H1 (cell line): ENCODE measurements at places on chromosomes 2 and 18. TPM values are rescaled to one million over a fixed set of nuclear protein-coding genes. Genes with fewer than 3 reads are reported as not detected.

DNA sequence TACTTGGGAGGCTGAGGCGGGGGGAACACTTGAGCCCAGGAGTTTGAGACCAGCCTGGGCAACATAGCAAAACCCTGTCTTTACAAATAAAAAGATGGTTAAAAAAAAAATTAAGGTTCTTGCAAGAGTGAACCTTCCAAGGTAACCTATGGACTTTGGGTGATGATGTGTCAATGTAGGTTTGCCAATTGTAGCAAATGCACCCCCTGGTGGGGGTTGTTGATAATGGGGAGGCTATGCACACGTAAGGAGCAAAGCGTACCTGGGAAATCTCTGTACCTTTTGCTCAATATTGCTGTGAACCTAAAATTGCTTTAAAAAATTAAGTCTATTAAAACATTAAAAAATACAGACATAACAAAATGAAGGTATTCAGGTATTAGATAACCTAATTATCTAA lies 70.4 kb downstream of the CWC22 start:
- peak; percentile 77 for DNase-seq

- DNase-seq, result no peak
Measured at GRCh38 chr2:120904830-120905234, 169.2 kb downstream of the GLI2 start.

- no peak for DNase-seq
Measured at GRCh38 chr2:129006135-129006886, 687.6 kb upstream of the HS6ST1 start.

- no peak for DNase-seq
Measured at GRCh38 chr2:31234683-31235503, 941 bp downstream of the EHD3 start.

GRCh38 chr2:121090088-121090715 lies 194.8 kb downstream of the TFCP2L1 start:
- DNase-seq, result no peak

- no peak for DNase-seq
Measured at GRCh38 chr2:211259831-211260476, 703.6 kb downstream of the CPS1 start.

DNA sequence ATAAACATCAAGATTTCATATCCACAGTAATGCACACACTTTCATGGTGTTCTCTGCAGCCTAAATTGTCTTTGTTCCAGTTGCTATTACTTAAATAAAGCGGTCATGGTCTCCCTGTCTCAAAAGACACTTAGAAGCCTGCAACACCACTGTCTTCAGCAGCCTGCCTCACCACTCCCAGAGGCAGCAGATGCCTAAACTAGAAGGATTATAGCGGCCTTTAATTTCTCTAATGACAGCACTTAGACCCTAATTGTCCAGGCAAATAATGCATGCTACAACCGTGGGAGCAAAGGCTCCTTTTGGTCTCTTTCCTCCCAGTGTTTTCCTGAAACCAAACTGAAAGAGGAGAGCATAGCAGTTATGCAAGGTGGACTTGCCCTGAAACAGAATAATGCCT lies 248.8 kb upstream of the SLC39A10 start:
- no peak for DNase-seq

- DNase-seq, result no peak
Measured at GRCh38 chr2:204625135-204625534, 79.9 kb downstream of the PARD3B start.

GRCh38 chr2:45681675-45682074 lies 30.2 kb downstream of the PRKCE start:
- no peak for DNase-seq

DNA sequence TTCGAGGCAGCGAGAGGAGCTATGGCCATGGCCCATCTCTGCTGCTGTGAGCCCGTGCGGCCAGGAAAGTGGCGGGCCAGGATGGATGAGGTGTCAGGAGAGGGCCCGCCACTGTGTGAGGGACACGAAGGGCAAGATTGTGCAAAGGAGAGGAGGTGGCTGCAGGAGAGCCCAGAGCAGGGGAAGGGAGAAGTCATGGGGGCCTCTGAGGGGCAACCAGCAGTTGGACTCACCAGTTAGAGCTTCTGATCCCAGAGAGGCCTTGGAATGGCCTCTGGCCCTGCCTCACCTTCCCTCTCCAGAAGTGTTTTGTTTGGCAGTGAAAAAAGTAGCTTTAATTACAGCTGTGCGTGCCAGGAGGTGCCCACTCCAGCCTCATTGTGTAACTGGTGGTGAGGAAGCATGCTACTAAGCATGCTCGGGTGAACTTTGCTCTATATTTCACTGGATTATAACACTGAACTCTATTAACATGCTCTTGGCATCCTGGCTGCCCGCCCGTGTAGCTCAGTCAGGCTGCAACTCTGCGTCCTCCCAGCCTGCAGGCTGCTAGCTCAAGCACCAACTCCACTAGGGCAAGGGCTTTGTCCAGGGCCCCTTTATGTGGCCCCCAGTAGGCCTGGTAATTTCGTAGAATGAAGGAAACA lies 34.2 kb downstream of the IMPA2 start:
- no peak for DNase-seq

DNA sequence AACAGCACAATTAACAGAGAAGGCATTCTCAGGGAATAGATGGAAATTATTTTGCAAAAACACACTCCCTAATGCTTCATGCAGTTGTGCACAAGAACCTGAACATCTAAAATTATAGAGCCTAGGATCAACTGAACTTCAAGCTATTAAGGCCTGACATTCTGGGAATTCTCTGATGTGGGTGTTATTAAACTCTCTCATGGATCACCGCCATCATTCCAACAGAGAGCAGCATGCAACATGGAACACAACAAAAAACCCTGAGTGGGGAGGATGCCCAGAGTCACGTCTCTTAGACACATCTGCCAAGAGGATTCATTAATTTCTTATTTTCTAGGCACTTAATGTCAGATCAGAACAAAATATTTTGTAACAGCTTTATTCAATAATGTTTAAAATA lies 543.8 kb downstream of the ERBB4 start:
- no peak for DNase-seq

DNA sequence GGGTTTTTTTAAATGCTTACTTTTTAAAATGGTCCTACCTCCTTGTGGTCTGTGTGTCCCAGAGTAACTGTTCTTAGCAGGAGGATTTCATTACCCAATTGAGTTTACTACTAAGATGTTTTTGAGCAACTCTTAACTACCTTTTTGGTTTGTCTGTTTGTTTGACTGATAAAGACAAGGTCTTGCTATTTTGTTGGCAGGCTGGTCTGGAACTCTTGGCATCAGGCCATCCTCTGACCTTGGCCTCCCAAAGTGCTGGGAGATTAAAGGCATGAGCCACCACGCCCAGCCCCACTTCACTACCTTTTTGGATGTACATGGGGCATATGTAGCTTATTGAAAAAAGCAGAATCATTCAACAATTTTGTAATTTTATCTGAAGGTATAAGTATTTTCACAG lies 14.9 kb downstream of the MRPS9 start:
- DNase-seq, result no peak

DNA sequence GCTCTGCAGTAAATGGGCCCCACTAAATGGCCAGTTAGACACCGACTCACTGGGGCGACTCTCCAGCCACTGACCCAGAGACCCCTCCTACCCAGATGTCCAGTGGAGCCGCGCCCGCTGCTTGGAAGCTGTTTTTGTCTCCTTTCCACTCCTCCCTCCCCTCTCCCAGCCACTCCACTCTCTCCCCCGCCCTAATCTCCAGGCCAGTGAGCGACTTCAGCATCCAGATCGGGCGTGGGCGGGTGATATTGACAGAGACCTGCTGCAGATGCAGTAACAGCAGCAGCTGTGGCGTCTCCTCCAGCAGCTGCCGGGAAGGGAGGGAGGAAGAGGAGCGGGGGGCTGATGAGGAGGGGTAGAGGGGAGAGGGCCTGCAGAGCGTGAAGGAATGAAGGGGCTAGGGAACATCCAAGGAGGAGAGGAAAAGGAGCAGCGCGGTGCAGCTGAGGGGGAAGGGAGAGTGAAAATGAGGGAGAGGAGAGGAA lies at the start of gene SCN7A:
Gene SCN7A, minus strand, starts transcription at position 110 of the 485 bp plus-strand sequence. CDS start 16,553 bp downstream, outside the sequence.
- peak; percentile 13 for DNase-seq

GRCh38 chr18:5142859-5143258 lies 54.2 kb downstream of the AKAIN1 start:
- no peak for DNase-seq

- DNase-seq, result no peak
Measured at GRCh38 chr18:23225503-23225902, 90.2 kb downstream of the CABLES1 start.

DNA sequence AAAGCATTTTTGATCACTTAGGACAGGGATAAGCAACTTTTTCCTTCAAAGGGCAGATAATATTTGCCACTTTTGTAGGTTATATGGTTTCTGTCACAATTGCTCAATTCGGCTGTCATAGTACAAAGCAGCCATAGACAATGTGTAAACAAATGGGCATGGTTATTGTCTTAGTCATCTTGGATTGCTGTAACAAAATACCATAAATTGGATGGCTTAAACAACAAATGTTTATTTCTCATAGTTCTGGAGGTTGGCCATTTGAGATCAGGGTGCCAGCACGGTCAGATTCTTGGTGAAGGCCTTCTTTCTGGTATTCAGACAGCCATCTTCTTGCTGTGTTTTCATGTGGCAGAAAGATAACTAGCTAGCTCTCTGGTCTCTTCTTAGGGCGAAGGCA lies 91.2 kb downstream of the TAF4B start:
- no peak for DNase-seq

DNA sequence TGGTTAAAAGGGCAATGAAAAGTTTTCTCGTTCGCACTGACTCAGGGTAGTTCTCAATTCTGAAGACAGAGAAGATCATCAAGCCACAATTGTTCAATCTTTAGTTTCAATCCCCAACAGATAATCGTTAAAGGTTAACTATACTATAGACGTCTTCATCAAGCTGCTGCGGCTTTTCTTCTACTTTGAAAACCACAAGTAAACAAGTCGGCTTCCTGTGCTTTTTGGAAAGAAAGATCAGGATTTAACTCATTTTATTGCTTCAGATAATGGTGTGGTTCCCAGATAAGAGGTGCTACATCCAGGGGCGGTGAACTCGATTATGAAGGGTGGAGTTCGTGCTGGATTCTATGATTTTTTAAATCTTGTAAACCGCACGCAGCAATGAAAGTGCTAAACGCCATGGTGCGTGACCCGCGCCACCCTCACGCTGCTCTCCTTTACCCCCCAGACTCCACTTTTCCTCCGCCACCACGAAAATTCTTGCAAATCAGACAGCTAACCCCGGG lies 545 bp upstream of the CDCA7 start:
- DNase-seq, result no peak

DNA sequence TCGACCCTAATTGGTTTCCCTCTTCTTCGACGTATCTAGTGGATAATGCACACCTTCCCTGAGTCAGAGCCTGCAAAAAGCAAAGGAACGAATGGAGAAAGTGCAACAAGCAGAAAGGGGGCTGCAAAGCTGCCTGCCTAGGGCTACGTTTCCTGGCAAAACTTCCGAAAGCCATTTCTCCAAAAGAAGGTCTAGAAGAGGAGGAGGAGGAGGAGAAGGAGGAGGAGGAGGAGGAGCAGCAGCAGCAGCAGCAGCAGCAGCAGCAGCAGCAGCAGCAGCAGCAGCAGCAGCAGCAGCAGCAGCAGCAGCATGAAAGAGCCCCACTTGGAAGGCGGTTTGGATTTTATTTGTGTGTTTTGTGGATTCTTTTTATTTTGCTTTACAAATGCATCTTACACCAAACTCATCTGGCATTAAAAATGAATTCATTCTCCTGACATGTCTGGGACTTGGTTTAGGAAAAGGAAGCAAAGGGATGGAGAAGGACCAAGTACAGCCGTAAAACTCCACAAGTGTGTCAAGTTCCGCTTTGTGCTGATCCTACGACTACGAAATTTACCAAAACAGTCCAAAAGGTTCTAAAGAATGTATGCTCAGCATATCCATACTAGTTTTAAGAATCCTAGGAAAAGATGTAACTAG lies 2.0 kb downstream of the TCF4 start:
- no peak for DNase-seq

GRCh38 chr2:21041943-21042707 lies 1.7 kb downstream of the APOB start:
- DNase-seq, result no peak

DNA sequence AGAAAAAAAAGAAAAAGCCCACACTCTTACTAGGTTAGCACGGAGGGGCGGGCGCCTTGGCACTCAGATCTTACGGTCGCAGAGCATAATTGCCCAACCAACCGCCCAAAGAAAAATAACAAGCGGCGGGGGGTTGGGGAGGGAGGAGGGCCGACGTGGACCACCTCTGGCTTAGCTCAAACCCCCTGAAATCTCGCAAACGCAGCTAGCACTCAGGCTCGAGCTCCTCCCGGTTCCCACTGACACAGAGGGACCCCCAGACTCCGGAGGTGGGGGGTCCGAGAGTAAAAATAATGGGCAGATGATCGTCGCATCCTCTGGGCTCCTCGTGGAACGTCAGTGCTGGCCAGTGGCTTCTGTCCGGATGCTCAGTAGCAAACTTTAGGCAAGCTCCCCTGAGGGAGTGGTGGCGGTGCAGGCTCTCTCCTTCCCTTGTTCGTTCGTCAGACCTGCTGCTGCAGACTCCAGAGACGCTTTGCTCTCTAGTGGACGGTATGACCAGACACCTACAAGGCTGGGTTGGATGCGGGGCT lies 12.0 kb downstream of the CATIP start:
- DNase-seq, result no peak

DNA sequence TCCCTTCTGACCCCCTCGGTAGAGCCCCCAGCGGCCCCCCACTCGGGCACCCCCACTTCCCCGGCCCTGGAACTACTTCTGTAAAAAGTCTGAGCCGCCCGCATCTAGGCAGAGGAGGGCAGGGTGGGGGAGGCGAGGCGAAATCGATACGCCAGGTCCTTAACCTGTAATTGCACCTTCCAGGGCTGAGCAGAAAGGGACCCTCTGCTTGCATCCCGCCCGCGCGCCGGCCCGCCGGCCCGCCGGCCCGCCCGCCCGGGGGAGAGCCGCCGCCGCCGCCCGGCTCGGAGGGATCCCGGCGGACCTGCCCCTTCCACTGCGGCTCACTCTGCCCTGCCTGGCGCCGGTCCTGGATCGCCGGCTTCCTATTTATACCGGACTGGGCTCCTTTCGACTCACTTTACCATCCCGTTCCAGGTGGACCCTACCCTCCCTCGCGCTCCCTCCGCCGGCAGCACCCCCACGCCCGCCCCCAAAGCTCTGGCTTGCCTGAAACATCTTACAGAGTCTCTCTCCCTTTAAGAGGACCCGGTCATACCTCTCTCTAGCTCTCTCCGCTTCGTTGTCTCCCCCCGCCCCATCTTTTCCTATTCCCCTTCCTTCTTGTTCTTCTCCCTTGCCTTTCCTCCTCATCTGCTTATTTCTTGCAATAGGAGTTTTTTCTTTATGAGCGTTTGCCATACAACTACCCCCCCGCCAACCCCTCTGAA lies 797 bp downstream of the KLHL14 start:
- DNase-seq, result no peak

- DNase-seq, result no peak
Measured at GRCh38 chr2:42328148-42328833, 32.7 kb downstream of the COX7A2L start.

The SERPINB3 gene
- 0.17 TPM in 1 of 2 replicates, not detected in the other for total RNA-seq

The EIF4E2 gene
- 114 and 116 TPM in 2 replicates for total RNA-seq

The SLC5A7 gene
- 0.11 and 0.15 TPM in 2 replicates for total RNA-seq

The LYG2 gene
- total RNA-seq, result not detected in 2 replicates

The ACMSD gene
- total RNA-seq, result not detected in 2 replicates

The DYSF gene
- total RNA-seq, result 7.1 and 8.5 TPM in 2 replicates

The KYNU gene
- total RNA-seq, result 0.13 TPM in 2 replicates

The CEBPZOS gene
- total RNA-seq, result 43.5 and 43.6 TPM in 2 replicates

The POTEJ gene
- total RNA-seq, result not detected in 2 replicates

The GAREM2 gene
- 19.9 and 23.0 TPM in 2 replicates for total RNA-seq
